ENCODE measurements at places on chromosomes 2 and 18.

- no peak for DNase-seq
Measured at GRCh38 chr2:73004466-73004865, 67.0 kb downstream of the SFXN5 start.

GRCh38 chr2:62313449-62314227 is 117.7 kb downstream of the B3GNT2 start:
- no peak for DNase-seq

DNA sequence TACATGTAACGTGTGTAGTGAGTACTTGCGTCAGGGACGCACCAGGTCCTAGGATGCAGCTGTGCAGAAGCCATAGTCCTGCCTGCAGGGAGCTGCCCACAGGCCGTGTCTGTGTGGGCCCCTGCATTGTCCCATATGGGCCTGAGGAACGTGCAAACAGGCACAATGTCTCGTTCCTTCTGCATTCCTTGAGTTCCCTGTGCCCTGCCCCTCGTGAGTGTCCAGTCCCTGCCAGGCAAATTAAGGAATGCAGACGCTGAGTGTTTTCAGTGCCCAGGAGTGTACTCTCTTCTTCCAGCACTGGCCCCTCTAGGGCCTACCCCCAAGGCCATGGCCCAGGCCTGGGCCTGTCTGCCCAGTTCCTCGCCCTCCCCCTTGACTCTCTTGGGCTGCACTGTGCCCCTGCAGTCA is 61.8 kb downstream of the FAM168B start:
- DNase-seq = no peak

- DNase-seq = no peak
Measured at GRCh38 chr2:58350484-58350883, 109.4 kb upstream of the FANCL start.

DNA sequence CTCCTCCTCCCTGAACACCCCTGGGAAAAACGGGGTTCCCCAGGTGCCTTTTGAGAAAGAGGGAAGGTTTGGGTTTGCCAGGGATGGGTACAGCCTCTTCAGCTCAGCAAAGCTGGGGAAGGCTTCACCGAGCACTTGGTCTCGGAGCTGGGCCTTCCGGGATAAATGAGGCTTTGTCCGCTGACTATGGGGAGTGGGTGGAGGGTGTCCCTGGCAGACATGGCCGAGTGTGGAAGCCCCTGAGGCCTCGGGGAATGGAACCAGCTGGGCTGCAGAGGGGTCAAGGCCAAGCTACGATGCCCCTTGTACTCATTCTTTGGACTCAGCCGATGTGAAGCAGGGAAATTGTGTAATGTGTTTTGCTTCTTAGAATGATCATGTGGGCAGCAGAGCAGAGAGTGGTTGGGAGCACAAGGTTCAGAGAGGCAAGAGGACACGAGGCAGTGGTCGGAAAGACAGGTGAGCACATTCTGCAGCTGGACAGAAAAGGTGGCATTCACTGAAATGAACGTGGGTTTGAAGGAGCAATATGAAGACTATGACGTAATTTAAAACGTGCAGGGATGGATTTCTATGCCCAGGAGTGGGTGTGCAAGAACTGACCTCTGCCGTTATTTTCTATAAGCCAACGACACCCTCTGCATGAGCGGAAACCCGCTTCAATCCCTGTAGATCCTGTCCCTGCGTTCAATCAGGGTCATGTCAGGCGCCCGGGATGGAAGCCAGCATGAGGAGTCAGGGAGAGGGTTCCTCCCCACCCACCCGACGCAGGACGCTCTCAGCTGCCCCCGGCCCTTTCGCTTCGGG is 142.6 kb downstream of the PXDN start:
- DNase-seq = no peak

DNA sequence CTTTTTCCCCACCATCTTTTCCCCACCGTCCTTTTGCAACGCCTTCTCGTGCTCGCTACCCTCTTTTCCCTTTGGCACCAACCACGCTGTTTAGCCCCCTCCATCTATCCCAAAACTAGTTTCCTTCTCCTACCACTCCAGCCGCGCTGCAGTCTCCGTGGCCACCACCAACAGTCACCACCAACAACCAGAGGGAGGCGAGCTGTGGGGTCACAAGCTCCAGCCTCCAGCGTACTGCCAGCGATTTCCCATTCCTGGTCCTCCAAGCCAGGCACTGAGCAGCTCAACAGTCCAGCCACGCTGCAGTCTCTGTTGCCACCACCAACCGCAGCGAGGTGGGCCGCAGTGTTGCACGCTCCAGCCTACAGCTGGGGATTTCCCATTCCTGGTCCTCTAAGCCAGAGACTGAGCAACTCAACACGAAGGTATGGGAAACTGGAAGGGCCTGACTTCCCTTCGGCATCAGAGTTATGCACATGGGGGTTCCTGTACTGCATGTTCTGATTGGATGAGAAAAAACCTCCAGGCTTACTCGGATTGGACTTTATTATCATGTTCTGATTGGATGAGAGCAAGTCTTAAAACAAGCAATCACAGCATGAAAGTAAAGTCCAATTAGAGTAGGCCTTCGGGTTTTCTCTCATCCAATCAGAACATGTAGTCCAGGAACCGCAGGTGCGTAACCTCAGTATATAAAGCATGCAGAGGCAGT is 42.3 kb upstream of the IMP4 start:
- DNase-seq = no peak
